ENCODE measurements at places on chromosomes 7 and 10.
A peak's percentile ranks its signal among the peaks of the same experiment; 100 is the strongest.

GRCh38 chr10:55048830-55049498, 247.9 kb upstream of the PCDH15 start:
- no peak for DNase-seq

DNA sequence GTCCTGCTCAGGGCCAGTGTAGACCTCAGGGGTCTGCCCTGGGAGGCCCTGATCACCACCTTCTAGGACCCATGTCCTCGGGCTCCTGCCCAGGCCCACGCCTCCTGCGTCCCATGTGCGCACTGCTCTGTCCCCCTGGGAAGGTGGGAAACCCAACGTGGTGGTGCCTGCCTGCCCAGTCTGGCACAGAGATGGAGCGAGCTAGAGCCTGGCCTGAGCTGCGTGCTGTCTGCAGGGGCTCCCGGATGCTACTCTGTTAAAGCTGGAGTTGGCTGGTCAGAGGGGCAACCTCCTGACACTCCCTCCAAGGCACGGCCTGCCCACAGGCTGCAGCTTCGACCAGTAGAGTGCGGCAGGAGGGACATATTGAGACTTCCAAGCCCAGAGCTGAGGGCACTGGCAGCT, 171.7 kb downstream of the DNAJB6 start:
- DNase-seq = no peak

DNA sequence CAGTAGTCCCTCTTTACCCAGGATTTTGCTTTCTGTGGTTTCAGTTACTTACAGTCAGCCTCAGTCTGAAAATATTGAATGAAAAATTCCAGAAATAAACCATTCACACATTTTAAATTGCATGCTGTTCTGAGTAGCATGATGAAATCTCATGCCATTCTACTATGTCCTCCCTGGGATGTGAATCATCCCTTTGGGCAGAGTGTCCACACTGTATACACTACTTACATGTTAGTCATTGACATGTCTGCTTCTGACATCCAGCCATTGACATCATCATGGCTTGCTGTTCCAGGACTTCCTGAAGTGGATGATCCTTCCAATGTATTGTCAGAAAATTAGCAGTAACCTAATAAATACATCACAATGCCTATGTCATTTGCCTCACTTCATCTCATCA, 34.6 kb upstream of the MALRD1 start:
- no peak for DNase-seq

DNA sequence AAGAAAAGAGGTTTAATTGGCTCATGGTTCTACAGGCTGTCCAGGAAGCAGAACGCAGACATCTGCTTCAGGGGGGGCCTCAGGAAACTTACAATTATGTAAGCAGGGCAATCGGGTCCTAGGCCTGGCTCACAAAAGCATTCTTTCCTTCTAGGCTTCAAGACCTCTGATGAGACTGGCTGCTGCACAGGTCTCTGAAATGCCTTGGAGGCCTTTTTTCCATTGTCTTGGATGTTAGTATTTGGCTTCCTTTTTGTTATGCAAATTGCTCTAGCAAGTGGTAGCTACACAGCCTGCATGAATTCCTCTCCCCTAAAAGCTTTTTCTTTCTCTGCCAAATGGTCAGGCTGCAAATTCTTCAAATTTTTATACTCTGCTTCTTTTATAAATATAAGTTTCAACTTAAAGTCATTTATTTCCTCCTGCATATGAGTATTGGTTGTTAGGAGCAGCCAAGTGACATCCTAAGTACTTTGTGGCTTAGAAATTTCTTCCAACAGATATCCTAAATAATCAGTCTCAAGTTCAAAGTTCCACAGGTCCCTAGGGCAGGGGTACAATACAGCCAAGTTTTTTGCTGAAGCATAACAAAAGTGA, 83.1 kb upstream of the SEMA3A start:
- no peak for DNase-seq

DNA sequence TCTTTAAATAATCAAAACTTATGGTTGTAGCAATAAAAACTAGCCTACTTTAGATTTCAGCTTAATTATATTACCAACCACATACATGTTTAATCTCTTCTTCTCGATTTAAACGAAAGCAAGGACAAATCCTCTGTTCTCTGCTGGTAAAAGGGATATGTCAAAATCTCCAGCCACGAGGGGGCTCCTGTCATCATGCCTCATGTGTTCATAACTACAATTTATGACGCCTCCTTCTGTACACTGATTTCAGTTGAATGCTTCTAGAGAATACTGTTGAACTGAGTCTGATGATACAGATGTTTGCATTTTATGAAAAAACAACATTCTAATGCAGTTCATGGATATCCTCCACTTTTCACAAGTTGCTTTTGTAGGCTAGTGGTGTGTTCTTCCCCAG, 220.0 kb upstream of the DPP6 start:
- no peak for DNase-seq

DNA sequence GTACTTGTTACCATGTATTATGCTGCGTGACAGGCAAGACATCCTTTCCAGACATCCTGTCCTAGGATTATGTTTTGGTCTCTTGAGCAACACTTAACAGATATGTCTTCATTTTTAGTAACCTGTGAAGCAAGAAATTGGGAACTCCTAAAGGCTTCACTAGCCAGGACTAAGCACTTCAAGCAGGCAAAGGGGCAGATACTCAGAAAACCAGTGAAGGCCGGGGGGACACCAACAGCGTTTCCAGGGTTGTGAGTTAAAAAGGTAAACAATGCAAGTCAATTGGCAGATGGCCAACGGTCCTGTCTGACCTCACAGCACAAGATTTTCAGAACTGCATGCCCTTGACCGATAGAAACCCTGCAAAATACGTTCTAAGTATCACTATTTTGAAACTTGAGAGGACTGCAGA, 77.6 kb upstream of the SFMBT2 start:
- DNase-seq = no peak

GRCh38 chr10:128064108-128064969, 61.9 kb downstream of the MKI67 start:
- DNase-seq = peak; percentile 67

DNA sequence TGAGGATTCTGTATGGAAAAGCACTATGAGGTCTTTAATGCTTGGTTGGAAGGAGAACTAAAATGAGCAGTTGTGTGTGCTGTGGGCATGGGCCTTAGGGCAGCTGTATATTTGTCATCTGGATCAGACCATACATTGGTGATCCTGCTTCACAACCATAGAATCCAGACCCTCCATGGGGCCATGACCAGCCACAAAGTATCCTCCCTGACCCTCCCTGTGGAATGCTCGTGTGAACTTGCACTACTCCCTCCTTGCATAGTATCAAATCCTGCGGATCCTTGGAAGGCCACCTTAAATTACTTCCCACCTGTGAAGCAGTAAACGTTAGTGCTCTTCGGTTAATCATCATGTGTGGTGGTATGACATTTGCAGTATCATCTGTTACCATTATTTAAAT, 67.1 kb downstream of the BMPR1A start:
- no peak for DNase-seq

GRCh38 chr7:131300572-131301466, 26.9 kb upstream of the MKLN1 start:
- no peak for DNase-seq

DNA sequence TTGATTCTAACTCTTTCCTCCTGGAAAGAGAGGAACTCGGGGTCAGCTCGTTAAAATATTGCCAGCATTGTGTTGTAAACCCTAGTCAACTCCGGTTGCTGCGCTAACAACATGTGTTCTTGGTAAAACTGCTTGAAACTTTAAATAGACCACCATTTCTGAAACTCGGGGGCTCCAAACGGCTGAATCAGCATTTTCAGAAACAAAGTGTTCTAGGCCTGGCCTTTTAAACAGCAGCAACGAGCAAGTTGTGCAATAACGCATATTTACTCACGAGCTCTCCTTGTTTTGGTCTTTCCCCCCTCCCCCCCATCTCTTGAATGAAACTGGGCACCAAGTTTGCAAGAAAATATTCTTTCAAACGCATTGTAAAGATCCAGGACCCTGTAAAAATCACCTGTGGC, 9.2 kb upstream of the GRB10 start:
- DNase-seq = no peak

- DNase-seq = no peak
Measured at GRCh38 chr10:110723224-110723891, 79.2 kb downstream of the RBM20 start.

GRCh38 chr7:151057989-151058780, 488 bp upstream of the CDK5 start:
- peak; percentile 93 for DNase-seq

- DNase-seq = no peak
Measured at GRCh38 chr10:129224065-129224464, 243.0 kb upstream of the MGMT start.

DNA sequence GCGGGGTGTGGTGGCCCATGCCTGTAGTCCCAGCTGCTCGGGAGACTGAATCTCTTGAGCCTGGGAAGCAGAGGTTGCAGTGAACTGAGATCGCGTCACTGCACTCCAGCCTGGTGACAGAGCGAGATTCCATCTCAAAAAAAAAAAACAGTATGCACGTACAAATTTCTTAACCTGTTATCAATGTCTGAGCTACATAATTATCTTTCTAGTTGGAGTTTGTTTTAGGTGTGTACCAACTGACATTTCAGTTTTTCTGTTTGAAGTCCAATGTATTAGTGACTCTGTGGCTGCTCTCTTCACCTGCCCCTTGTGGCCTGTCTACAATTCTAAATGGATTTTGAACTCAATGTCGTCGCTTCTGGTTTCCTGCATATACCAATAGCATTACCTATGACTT, 40.3 kb downstream of the CD36 start:
- no peak for DNase-seq

DNA sequence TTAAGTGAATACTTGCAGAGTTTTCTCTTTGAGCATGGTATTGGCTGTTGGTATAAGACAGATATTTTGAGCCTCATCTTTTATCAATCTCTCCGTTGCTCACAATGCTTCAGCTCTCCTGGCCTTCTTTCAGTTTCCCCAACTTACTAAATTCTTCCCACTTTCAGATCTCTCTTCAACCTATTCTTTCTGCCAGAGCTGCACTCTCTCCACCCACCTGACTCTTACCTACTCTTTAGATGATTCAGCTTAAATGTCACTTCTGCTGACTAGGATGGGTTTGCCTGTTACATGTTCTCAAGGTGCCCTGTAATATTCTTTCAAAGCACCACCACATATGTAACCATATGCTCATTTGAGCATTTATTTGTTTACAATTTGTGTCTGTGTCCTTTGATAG, 1.6 kb downstream of the EXOSC1 start:
- DNase-seq = no peak

GRCh38 chr10:11345224-11346054, 266.0 kb downstream of the USP6NL start:
- no peak for DNase-seq

- no peak for DNase-seq
Measured at GRCh38 chr7:28980451-28981160, 22.5 kb upstream of the TRIL start.

GRCh38 chr7:32155712-32156111, 85.5 kb upstream of the PDE1C start:
- DNase-seq = no peak

DNA sequence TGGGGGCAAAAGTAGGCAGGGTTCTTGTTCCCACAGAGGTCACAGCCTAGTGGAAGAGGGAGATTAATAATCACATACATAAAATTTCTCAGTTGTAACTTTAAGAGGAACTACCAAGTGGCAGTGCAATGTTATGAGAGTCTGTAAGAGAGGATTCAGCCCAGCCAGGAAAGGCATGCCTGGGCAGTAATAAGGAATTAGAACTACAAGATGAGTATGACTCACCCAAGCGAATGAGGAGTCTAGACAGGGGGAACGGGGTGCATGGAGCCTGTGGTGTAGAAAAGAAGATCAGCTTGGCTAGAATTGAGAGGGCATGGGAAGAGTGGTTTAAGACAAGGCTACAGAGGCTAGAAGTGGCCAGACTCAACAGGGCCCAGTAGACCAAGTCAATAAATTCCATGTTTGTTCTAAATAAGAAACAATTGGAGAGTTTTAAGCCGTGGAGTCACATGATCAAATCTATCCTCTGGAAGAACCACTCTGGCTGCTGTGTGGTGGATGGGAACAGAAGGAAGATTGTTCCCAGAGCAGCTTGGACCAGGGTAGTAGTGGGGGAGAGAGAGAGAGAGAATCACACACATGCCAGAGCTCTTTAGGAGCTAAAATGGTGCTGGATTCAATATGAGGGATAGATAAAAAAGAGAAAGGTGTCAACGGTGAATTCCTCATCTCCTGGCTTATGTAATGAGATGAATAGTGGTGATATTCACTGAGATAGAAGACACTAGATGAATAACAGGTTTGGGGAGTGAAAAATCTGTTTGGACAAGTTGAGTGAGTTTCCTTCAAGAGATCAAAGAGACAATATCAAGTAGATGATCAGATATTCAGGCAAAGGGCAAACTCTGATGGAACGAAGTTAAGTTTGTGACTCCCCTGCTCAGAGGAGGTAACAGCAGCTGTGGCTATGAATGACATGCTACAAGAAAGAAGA, 265.1 kb downstream of the FGFR2 start:
- DNase-seq = no peak

DNA sequence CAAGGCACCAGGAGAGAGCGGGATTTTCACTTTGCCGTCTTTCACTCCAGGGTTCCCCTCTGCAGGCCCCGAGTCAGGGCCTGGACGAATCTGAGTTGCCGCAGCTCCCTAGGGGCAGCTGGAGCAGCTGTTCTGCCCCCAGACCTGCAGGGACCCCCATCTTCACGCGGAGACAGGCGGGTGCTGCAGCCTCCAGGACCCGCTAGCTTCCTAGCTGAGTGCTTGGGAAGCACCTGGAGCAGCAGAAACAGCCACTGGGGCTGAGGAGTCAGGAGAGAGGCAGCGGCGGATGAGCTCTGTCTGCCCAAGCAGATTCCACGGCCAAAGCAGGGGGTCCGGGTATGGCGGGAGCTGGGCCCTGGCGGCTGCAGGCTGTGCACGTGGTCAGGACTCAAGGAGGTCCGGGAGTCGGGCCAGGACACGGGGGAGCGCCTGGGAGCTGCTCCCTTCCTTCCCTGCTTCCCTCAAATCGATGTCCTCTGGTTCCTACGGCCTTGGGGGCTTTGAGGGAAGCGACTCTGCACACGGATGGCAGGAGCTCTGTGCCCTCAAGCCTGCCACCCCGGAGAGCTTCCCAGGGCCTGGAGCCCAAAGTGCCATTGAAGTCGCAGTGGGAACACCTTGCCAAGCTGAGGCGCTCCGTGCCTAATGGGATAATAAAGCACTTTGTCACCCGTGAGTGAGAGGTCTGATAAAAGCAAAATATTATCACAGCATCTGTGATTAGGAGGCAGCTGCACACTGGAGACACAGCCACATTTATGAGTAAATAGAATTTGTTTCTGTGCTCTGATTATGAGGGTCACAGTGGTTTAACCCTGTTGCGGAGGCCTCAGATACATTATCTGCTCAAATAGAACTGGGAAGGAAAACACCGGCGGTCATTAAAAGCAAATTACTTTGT, 17.2 kb downstream of the MNX1 start:
- DNase-seq = no peak

- DNase-seq = no peak
Measured at GRCh38 chr10:125709553-125710474, 9.7 kb upstream of the EDRF1 start.
